ENCODE measurements at places on chromosomes 12 and 14.

DNA sequence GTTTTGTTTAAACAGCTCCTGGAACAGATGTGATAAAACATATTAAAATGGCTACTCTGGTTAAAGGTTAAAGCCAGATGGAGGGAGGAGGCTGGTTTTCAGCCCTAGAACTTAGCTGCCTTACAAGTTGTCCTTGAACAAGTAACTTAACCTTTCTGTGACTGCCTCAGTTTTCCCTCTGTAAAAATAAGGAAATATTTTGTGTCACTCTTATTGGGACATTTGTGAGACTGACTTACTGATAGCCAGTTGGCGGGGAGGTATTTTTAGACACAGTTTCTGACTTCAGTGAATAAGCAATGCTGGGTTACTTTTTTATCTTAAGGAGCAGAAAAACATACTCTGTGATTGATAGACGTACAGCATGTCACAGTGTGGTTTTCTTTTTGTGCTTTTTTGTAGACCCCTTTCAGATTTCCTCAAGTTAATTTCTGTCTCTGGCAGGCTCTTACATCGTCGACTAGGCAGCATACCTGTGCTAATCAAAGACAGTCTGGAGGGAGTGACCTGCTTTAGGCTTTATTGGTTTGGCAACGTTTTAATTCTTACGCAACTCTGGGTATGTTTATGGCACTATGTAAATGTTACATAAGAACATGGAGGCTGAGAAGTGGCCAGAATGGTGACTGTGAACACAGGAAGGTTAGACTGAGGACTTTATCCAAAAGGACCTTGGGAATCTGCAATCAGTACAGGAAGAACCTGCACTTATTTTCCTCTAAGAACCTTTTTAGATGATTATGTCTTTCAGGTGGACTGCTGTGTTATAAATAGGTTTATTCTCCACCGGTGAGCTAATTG, 3.3 kb downstream of the ACVR1B start:
- DNase-seq, result no peak

GRCh38 chr12:131959641-131960589, 10.2 kb downstream of the EP400 start:
- DNase-seq, result no peak

DNA sequence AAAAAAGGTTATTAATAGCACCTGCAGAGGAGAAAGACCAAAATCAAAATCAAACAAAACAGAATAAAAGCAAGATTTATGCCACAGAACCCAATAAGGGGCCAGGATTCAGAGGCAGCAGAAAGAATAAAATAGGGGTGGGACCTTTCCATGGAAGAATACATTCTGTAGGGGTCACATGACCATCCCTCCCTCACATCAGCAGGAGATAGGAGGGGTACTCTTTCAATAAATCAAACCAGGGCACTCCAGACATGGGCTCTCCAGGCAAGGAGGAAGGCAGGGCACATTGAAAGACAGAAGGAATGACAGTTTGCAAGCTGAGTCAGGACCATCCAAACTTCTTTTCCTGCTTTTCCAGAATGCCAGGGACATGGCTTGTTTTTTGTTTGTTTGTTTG, 39.8 kb downstream of the OTX2 start:
- no peak for DNase-seq

DNA sequence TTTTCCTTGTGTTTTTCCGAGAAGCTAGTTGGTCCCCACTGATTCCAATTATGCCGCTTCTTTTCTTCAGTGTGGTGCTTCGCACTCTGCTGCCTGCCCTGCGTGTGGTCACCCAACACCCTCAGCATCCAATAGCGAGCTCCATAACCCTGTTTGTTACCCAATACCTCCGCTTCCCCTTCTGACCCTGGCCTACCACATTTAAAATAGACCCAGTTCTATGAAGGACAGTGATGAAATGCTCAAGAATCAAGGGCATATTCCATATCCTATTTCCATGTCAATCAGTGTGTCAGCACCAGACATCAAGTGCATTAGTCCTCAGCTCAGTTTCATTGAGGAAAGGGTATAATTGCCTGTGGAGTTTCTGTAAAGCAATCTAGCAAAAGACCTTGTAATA, 9.5 kb downstream of the NDRG2 start:
- no peak for DNase-seq

DNA sequence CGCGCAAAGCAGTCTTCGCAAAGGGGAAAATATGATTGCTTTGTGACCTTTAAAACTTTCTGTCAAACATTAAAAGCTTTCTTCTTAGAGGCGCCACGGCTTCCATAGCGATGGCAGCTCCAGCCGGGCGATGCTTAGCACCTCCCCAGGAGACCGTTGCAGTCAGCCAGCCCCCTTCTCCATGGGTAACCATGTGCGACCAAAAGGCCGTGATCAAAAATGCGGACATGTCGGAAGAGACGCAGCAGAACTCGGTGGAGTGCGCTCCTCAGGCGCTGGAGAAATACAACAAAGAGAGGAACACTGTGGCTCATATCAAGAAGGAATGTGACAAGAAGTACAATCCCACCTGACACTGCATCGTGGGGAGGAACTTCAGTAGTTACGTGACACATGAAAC, 12.7 kb upstream of the STON2 start:
- DNase-seq, result peak; percentile 76

DNA sequence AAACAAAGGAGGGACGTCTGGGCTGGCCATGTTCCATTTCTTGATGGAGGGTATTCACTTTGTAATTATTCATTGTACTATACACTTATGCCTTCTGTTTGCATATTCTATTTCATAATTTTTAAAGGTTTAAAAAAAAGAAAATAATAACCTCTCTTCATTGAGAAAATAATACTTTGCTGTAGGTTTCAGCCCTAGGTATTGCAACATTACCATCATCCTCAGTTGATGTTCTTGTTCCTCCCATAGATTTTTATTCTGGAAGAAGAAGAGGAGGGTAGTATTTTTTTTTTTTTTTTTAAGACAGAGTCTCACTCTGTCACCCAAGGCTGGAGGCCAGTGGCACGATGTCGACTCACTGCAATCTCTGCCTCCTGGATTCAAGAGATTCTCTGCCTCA, 54.7 kb downstream of the PHLDA1 start:
- no peak for DNase-seq

GRCh38 chr12:75951399-75952278, 79.9 kb downstream of the PHLDA1 start:
- DNase-seq, result no peak

DNA sequence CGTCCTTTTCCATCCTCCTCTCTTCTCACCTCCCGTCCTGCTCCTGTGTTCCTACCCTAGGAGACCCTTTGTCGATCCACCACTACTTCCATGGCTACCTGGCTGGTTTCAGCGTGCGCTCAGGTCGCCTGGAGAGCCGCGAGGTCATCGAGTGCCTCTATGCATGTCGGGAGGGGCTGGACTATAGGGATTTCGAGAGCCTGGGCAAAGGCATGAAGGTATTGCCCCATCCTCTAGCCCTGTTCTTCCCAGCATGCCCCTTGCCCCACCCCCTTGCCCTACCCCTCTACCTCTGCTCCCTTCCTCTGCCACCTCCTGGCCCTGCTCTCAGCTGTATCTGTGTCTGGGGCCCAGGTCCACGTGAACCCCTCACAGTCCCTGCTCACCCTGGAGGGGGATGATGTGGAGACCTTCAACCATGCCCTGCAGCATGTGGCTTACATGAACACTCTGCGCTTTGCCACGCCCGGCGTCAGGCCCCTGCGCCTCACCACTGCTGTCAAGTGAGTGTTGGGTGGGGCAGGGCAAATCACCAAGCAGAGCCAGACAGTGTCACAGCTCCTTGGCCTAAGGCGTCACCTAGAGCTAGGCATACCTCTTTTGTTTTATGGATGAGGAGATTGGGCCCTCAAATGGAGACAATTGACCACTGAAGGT, 12.8 kb downstream of the CLSTN3 start:
- no peak for DNase-seq

- peak; percentile 88 for DNase-seq
Measured at GRCh38 chr12:57089271-57090245, 644 bp downstream of the NAB2 start.

DNA sequence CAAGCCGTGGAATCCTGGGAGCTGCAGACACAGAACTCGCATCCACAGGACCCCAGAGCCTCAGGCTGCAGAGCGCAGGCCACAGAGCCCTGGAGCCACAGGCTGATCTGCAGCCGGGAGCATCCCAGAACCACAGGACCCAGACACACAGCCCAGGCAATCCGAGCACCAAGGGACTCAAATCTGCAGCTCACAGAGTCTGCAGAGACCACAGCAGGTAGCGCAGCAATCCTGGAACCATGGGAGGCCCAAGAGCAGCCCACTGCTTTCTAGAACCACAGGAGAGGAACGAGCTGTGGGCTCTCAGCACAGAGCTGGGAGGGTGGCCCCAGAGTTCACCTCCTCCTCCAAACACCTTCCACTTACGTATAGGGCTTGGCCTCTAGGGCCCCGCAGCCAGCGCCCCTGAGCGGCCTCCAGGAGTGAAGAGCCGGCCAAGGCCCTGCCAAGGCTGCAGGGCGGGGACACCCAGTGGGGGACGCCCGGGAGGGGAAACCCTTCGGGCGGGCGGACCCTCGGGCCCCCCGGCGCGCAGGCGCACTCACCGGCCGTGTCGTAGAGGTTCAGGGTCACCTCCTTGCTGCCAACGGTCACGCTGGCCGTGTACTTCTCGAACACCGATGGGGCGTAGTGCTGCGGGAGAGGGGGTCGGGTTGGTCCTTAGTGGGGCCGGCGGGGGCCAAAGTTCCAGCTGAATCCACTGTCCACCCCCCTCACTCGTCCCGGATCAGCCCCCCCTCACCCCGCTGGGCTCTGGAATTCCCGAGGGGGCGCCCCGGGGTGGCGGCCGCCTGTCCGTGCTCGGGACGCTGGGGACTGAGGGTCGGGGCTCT, 665 bp downstream of the RHOF start:
- peak; percentile 64 for DNase-seq
